ENCODE measurements at places on chromosomes 16 and 17. TPM values are rescaled to one million over a fixed set of nuclear protein-coding genes. Genes with fewer than 3 reads are reported as not detected.

GRCh38 chr17:64073771-64074703 is 53.6 kb upstream of the ICAM2 start:
- no peak for DNase-seq

DNA sequence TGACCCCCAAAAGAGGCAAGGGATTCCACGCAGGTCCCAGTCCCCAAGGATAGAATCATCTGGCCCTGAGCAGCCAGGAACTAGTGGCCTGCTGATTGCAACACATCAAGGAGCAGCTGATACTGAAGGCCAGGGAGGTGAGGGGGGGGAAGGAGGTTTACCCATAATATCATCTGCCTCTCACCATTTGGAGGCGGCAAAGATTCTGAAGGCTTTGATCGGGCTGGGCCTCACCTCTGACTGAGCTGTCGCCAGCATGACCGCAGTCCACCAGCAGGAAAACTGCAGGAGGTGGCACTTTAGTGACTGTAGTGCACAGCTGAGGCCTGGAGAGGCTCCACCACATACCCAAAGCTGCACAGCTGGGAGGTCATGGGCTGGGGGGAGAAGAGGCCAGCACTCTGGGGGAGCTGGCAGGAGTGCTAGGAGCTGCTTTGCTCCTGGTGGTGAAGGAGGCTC is 20.5 kb upstream of the ITGA3 start:
- no peak for DNase-seq

GRCh38 chr16:86452451-86452850 is 57.9 kb upstream of the FOXF1 start:
- no peak for DNase-seq

- DNase-seq = no peak
Measured at GRCh38 chr17:64270885-64271284, 7.8 kb upstream of the TEX2 start.

DNA sequence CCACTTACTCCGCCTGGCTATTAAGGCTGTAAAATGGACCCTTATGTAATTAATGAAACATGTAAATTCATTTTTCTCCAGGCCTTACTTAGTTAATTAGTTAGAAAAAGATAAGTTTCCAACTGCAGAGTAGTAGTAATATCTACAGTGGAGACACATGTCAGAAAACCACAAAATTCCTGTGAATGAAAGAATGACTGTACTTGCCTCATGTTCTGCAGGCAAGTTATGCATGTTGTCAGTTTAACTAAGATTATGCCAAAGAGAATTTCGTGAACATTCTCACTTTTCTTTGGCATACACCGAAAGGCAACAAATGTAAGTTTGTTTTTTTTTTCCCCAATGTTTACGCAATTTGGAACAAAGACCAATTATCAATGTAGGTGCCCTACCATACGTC is 16.8 kb upstream of the CCL1 start:
- no peak for DNase-seq

DNA sequence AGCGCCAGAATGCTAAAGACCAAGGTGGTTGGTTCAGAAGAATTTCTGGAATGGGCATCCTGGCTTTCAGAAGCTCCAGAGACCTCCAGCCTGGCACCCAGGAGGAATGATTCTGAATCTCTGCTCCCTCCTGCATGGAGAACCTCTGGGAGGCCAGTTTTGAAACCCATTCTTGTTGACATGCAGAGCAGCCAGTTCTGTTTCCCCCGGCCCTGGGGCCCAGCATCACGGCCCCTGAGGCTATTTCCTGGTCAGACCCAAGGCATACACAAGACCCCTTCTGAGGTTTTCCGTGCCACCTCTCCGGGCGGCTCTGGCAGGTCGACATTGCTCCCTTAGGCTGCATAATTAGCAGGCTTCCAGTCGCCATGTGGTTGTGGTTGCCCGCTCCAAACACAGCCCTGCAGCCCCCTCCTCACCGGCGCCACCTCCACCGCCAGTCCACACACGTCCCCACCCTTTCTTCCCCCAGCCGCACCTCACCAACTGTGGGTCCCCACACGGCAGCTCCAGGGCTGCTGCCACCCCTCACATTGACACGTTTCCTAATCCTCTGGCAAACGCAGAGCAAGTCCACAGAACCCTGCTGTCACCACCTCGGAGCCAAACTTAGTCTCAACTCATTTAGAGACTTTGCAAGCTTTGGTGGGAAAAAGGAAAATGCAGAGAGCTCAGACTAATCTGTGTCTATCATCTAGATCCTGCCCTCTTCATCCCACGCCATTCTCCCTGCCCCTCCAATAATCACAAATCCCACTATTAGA is 367.1 kb downstream of the SOX9 start:
- no peak for DNase-seq

- no peak for DNase-seq
Measured at GRCh38 chr16:29988346-29989075, 6.9 kb downstream of the HIRIP3 start.

DNA sequence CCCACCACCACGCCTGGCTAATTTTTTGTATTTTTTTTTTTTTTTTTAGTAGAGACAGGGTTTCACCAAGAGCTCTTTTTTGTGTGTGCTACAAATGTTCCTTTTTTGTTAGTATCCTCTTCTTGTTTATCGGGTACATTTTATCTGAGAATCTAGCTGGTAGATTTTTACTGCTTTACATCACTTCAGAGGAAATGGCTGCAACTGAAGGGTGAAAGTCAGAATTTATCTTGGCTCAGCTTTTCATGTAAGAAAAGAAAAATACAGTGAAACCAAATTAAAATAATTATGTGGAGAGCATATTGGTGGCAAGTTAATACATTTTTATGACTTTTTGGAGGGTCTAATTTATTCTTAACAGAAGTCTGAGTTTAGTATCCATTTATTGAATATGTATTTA is 26.0 kb downstream of the CBFB start:
- DNase-seq = no peak

DNA sequence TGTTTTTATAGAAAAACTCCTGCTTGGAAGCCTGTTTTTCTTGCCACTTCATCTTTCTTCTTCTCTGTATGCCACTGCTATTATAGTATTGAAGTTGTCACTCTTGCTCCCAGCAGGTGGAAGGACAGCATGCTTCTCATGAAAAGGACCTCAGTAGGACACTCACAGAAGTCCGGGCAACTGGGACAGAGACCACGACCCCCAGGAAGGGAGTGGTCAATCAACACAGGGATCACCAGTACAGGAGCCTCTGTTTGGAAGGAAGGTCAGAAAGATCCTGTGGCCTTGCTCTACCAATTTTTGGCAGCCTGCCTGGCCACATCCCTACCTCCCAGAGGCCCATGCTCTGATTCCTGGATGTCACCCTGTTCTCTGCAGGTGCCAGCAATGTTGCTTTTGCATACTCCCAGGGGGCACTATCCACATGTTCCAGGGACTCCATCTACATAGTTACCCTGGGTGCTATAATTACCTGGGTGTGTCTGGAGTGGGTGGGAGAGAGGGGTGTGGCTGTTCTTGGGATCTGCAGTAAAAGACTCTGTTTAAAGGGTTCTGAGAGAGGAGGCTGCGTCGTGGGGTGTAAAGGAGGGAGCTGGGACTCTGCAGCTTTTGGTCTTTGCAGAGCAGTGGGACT is 13.7 kb upstream of the AKAP10 start:
- no peak for DNase-seq

DNA sequence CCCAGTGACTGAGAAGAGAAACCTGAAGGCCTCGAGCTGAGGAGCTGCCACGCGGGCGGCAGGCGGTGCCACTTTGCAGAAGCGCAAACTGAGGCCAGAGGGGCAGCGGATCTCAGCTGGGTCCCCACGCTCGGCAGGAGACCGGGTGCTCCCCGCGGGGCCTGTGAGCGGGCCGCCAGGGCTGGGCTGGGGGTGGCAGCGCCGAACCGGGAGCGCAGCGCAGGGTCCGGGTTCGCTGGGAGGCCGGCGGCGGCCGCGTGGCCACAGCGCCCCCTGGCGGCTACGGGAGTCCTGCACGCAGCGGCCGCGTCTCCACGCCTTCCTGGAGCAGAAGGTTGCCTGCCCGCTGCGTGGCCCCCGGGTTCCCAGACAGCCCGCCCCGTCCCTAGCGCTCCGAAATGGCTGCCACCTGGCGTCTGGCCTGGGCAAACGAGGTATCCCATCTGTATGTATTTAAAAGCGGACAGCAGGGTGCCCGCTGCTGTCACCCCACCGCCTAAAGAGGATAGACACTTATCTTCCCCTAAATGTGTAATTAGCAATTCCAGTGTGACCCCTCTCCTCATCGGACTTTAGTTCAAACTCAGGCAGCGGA is 96.1 kb upstream of the CDH5 start:
- DNase-seq = peak; percentile 77

DNA sequence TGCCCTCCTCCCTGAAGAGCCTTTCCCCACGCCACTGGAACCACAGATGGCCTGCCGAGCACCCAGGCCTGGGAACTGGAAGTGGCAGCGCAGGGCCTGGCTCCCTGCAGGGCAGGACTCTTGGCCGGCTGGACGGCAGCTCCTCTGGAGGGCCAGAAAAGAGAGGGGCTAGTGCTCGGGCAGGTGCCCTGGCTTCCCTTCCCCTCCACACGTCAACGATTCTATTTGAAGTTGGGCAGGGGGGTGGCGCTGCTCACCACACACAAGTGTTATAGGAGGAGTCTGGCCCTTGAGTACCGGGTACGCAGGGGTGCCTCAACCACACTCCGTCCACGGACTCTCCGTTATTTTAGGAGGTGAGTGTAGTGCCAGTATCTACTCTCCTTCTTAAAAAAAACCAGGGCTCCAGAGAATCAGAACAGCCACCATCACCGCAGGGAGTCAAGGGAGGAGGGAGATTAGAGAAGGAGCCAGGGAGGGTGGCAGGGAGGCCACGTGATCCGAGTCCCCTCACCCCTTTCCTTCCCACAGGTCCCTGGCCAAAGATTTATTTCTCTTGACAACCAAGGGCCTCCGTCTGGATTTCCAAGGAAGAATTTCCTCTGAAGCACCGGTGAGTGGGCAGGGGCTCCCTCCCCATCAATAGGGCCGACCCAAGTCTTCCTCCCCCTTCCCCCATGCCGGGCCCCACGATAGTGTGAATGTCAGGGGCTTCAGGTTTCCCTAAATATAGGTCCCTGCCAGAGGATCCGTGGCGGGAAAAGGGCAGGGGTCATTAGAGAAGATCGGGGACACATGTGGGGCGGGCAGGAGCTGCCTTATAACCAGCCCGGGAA is 1.4 kb upstream of the ALDOA start:
- DNase-seq = peak; percentile 83

DNA sequence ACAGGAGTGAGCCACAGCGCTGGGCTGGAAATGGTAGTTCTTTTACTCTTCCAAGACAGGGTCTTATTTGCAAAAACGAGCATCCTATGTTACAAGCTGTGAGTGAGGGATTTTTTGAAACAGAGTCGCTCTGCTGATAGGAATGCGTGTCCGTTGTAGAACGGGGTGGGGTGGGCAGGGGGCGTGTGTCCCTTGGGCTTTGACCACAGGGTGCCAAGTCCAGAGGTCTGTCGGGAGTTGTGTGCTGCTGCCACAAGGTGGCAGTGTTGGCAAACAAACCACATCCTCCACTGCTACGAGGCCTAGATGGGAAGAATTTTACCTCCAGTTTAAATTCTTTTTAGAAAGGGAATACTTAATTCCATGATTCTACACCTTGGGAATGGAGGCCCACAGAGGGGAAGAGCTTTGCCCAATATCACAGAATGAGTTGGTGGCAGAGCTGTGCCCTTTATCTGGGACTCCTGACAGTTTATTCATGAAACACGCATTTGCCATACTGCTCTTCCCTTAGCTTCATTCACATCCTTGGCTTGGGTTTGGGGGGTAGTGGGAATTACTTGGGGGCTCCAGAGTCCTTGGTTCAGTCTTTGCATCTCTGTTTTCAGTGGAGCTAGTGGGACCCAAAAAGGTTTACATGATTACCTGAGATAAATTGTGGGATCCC is 30.6 kb upstream of the ETV4 start:
- peak; percentile 68 for DNase-seq

DNA sequence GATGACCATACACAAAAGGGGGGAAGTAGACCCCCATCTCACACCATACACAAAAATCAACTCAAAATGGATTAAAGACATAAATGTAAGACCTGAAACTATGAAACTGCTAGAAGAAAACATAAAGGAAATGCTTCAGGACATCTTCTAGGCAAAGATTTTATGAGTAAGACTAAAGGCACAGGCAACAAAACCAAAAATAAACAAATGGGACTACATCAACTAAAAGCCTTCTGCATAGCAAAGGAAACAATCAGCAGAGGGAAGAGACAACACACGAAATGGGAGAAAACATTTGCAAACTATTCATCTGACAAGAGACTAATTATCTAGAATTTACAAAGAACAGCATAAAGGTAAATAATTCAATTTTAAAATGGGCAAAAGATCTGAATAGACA is 152.1 kb downstream of the AXIN2 start:
- DNase-seq = no peak

DNA sequence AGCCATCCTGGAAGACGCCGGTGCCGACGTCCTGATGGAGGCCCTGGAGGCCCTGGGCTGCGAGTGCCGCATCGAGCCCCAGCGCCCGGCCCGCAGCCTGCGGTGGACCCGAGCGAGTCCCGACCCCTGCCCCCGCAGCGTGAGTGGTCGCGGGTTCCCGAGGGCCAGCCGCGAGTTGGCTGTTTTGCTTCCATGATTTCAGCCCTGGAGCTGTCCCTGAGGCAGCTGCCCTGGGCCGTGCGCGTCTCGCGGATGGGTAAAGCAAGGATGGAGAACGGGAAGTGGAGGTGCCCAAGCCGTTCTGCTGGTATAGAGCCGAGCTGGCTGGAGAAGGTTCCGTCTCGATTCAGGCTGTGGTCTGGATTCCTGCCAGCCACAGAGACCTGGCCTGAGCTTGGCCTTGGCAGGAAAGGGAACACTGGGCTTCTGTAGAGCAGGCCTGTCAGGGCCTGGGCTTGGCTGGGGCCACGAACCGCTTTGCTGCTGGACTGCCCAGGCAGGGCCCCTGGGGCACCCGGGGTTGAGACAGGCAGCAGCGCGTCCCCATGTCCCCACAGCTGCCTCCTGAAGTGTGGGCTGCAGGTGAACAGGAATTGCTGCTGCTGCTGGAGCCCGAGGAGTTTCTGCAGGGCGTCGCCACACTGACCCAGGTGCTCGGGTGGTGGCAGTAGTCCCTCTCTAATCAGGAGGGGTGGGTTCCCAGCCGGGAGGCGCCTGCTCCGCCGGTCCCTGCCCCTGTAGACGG is 941 bp upstream of the MRPS34 start:
- DNase-seq = no peak

DNA sequence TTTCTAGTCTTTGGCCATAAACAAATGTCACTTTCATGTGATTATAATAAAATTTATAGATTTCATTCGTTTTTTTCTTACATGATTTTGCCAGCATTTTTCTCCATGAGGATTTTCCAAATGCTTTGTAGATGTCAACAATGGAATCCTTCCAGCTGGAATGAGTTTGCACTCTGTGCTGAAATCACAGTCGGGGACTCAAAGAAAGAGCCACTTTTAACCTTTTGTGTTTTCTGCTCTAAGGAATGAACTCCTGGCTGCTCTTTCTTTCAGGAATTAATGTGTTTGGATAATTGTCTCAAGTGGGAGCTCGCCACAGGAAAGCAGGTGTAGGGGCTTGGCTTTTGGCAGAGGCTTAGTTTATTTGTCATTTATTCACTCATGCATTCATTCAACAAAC is 372.3 kb upstream of the SALL1 start:
- no peak for DNase-seq

ZNF205 gene
- total RNA-seq = 7.0 TPM

ARHGDIG gene
- 5.1 TPM for total RNA-seq

ZG16B gene
- total RNA-seq = 0.27 TPM

CDH3 gene
- 0.68 TPM for total RNA-seq

HSD17B1 gene
- 3.7 TPM for total RNA-seq

All from left cardiac atrium (tissue), 4 donors.